Gastroesophageal sphincter (tissue), 4 donors: ENCODE measurements at places on chromosomes 3 and 15. TPM values are rescaled to one million over a fixed set of nuclear protein-coding genes. Genes with fewer than 3 reads are reported as not detected.

The PIERCE2 gene
- total RNA-seq, result 5.4 TPM

The SAXO2 gene
- 0.12 TPM for total RNA-seq

The FOXB1 gene
- not detected for total RNA-seq

The LRRC49 gene
- 6.1 TPM for total RNA-seq

The NCKIPSD gene
- total RNA-seq, result 20.6 TPM

The SLC9C1 gene
- total RNA-seq, result not detected

The MST1R gene
- total RNA-seq, result 2.5 TPM

The TPM1 gene
- 6,665 TPM for total RNA-seq

The SEMA7A gene
- 0.93 TPM for total RNA-seq

The KBTBD12 gene
- 7.4 TPM for total RNA-seq

The IGSF11 gene
- total RNA-seq, result 2.0 TPM

The CLCN2 gene
- total RNA-seq, result 6.8 TPM

The ZNF502 gene
- 5.3 TPM for total RNA-seq

The ADCY5 gene
- total RNA-seq, result 148 TPM

The MEIS2 gene
- total RNA-seq, result 43.1 TPM

GRCh38 chr15:45106002-45106790, 7.8 kb downstream of the DUOX2 start:
- ATAC-seq, result no peak

DNA sequence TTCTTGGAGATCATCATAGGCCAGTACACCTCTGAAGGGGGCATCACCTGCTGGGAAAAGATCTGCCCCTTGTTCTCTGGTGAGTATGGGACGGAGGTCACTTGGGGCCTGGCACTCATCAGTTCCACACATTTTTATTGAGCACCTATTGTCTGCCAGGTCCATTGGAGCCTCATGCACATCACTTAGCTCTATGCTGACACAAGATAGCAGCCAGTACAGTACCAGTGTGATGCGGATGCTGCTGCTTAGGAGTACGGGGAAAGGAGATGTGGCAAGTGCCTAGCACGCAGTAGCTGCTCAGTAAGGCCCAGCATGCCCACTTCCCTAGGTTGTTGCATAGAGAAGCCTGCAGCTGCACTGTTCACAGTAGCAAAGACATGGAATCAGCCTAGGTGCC, 43.4 kb downstream of the SLC6A6 start:
- no peak for ATAC-seq

GRCh38 chr3:193828477-193828876, 235.5 kb downstream of the OPA1 start:
- no peak for ATAC-seq

DNA sequence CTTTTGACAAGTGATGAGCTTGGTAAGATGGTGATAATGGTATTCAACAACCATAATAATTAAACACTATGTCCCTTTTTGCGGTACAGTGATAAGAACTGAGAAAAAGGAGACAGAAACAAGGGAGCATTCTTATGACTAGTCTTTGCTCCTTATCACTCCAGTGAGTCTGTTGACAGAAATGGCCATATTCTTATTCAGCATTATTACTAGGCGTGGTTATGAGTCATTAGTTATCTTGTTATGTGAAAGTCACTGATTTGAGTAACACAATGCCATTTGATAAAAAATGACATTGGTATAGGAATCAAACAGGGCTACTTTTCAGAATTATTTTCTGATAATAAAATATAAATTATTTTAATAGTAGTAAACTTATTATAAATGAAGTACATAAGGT, 193.5 kb downstream of the C3orf38 start:
- ATAC-seq, result no peak

DNA sequence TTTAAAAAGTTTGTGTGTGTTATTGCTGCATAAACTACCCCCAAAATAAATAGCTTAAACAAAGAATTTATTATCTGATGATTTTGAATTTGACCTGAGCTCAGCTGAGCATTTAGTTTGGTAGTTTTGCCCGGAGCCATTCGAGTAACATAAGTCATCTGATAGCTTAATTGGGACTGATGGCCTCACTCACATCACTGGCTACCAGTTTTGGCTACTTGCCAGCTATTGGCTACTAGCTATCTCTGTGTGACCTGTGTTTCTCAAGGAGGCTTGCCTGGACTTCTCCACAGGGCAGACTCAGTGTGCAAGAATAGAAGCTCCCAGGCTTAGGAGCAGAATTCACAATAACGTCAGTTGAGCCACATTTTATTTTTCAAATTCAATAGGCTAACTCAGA, 9.0 kb downstream of the CNTN3 start:
- no peak for ATAC-seq

DNA sequence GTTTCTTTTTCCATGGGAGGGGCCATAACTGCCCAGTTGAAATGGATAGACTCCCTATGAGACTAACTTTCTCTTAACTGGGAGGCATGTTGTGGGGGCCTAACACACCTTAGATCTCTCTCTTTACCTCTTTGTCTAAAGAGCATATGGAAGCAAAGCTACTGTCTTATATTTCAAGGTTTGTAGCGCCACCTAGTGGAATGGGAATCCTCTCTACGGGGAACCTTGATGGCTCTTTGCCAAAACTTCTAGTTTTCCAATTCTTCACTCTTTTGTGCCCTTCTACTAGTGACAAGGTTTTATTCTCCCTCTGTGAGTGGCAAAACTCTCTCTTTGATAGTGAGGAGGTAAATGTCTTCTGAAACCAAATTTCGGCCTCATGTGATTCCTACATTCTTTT, 1030.4 kb upstream of the CADM2 start:
- ATAC-seq, result no peak

DNA sequence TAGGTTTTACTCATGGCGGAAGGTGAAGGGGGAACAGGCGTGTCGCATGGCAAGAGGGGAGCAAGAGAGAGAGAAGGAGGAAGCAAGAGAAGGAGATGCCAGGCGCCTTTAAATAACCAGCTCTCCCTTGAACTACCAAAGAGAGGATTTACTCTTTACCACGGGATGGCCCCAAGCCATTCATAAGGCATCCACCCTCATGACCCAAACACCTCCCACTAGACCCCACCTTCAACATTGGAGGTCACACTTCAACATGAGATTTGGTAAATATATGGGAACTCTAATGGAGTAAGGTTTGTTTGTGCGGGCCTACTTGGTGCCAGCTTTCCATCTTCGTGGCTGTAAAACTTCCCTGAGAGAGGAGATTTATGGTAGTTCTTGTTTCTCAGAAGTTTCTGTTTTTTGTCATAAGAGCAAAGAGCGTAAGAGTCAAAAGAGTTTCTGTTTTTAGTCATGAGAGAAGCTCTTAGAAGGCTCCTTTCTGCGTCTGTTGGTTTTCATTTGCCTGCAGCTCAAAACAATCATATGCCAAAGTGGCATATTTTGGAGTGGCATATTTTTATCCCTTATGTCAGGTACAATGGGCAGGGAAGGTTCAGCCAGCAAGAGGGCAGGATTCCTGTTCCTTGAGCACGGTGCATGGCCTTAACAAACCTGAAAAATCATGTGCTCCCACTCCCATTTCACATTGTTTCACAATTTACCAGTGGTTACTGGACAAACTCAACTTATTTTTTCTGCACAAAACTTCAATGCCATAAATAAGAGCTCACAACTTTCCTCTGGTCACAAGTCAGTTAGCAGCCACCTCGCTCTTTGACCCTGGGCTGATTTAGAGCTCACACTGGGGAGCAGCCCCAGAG, 12.5 kb downstream of the PML start:
- no peak for ATAC-seq

DNA sequence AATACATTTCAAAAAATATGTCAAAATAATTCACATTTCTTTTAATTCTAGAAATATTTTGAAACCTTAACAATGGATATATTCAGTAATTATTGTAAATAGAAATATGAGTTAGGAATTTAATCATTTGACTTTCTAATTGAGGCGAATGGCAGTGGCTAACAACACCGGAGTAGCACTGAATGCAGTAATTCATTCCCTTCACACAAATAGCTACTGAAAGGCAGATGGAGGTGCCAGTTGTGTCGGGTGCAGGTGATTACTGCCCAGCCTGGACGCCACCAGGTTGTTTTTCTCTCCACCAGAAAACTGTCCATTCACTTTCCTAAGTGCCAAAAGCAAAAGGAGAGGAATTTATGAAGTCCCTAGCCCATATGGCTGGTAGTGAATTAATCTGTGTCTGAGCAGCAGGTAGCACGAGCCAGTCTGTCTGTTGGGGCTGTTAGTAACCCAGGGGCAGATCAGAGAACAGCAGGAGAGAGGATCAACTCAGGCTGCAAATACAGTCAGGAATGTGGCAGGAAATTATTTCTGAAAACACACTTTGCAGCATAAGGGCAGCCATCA, 79.3 kb upstream of the GMNC start:
- ATAC-seq, result no peak

- ATAC-seq, result peak; percentile 38
Observed at GRCh38 chr15:101115786-101116680, 135.8 kb downstream of the CHSY1 start.

DNA sequence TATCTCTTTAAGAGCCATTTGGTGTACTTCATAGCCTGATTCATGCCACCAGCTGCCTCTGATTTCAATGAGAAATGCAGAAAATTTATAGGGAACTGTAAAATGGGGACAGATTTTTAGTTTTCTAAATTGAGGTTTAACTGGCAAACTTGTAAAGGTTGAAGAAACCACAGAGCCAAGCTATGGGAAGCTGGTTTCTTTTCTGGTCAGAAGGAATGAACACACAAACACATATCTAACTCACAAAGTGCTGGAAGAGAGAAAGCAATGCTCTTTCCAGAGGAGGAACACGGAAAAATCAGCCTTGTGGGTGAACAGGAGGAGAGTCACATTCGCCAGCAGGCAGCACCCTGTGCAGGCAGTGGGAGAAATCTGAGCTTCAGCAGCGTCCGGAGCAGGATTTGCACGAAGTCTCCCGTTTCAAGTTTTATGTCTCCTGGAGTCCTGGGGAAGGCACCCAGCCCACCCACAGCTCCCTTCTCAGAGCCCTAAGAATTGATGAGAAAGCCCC, 481 bp downstream of the MASP1 start:
- ATAC-seq, result no peak

DNA sequence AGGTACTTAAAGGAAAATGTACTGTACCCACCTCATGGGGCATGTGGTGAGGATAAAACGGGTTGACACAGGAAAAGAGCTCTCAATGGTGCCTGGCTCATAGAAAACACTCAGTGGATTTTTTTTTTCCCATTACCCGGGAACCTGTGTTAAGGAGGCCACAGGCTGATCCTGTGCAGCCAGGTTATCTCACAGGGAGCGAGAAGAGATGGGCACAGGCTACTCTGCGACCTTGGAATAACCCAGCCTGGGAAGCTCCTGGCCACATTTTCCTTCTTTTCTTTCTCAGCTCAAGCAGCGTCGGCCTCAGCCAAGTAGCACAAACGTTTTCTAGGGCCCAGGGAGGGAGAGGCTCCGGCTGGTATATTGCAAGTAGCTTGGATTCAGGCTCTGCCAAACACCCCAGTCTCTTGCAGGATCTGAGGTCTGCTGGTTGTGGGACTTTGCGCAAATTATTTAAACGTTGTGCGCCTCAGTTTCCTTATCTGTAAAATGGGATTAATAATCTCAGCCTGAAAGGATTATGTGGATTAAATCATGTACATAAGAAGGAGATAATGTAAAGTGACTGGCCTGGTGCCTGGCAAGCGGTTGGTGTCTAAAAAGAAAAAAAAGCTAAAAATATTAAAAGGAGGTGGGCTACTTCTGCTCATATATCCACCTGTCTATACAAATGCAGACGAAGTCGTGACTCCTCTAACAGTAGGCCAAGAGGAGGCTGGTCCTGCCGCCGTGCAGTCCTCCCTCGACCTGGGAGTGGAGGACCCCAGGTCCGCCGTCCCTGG, 2.2 kb downstream of the FURIN start:
- no peak for ATAC-seq

- ATAC-seq, result no peak
Observed at GRCh38 chr3:31421314-31422048, 111.2 kb upstream of the STT3B start.

GRCh38 chr15:78154955-78155354, 5.8 kb downstream of the IDH3A start:
- no peak for ATAC-seq

DNA sequence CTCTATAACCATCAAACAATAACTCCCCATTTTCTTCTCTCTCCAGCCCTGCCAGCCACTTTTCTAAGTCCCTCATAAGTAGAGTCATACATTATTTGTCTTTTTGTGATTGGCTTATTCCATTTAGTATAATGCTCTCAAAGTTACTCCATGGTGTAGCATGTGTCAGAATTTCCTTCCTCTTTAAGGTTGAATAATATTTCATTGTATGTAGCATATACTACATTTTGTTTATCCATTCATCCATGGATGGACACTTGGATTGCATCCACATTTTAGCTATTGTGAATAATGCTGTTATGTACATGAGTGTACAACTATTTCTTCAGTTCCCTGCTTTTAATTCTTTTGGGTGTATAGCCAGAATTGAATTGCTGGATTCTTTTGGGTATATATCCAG, 138.4 kb downstream of the ATG7 start:
- no peak for ATAC-seq

DNA sequence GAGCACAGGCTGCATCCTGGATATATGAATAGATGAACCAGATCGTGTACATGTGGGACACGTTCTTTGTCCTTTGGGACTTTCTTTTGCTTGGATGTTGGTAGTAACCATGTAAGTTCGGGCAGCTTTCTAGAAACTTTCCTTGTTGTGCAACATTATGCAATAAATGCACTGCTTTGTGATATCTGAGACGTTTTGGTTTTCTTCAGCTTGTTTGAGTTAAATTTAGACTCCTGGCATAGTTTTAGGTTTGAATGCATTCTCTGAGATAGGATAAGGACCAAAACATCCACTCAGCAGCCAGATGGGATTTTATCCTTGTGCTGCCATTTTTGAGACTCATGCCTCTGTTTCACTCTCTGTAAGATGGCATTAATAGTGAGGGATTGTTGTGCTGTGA, 158.9 kb downstream of the IGF1R start:
- ATAC-seq, result peak; percentile 39

- no peak for ATAC-seq
Observed at GRCh38 chr15:96767703-96768434, 437.4 kb downstream of the NR2F2 start.

GRCh38 chr3:133464573-133464972, 64.7 kb downstream of the BFSP2 start:
- no peak for ATAC-seq
